ENCODE measurements at places on chromosomes 6 and 20. TPM values are rescaled to one million over a fixed set of nuclear protein-coding genes. Genes with fewer than 3 reads are reported as not detected.

DNA sequence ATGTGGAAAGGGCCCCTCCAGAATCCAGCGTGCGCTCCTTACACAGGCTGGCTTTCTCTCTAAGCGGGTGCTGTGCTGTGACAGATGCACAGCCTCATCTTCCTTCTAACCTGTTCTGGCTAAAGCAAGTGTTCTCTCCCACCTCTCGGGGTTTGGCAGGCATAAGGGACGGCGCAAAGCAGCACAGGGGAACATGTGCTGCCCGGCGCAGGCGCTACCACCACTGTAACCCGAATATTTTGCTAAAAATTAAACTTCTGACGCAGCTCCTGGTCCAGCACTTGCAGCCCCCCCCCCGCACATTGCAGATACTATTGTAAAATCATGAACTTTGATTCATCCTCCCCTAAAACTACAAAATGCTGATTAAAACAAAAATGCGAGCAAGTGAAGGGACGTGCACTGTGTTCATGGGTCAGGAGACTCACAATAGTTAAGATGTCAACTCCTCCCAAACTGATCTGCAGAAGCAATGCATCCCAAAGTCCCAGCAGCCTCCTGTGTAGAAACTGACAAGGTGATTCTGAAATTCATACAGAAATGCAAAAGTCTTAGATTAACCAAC is 43.0 kb downstream of the TAF4 start:
- DNase-seq, result no peak

GRCh38 chr20:59157961-59158541 is 5.6 kb upstream of the ZNF831 start:
- DNase-seq, result no peak

GRCh38 chr6:80638213-80639055 is 532.0 kb downstream of the BCKDHB start:
- DNase-seq, result no peak

DNA sequence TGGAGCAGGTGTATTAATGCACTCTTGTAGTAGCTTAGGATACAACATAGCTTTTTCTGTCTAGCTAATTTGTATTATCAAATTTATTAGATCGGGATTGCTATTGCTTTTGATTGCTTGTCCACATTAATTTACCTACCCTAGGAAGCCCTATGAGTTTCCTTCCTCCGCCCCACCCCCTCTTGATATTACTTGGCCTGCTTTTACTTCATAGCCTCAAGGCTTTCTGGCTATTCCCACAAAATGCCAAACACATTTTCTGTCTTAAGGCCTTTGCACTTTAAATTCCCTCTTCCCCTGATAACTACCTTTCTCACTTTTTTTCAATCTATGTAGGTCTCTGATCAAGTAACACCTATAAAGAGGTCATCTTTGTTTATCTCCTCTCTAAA is 99.1 kb upstream of the PRSS16 start:
- DNase-seq, result no peak

DNA sequence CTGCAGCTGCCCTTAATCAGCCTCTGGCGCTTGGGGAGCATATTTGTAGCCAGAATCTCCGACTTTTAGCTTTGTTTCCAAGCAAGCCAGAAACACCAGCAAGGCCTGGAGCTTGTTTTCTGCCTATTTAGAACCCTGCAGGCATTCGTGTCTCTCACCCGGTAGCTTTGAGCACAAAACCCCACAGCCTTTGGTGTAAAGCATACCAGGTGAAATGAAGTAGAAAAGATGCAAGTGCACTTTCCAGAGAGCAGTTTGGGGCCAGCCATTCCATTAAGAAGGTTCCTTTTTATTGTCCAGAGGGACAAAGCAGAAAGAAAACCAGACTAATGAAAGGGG is 736 bp downstream of the FAM217B start:
- DNase-seq, result no peak

GRCh38 chr6:95175927-95176675 is 401.2 kb upstream of the MANEA start:
- DNase-seq, result no peak

DNA sequence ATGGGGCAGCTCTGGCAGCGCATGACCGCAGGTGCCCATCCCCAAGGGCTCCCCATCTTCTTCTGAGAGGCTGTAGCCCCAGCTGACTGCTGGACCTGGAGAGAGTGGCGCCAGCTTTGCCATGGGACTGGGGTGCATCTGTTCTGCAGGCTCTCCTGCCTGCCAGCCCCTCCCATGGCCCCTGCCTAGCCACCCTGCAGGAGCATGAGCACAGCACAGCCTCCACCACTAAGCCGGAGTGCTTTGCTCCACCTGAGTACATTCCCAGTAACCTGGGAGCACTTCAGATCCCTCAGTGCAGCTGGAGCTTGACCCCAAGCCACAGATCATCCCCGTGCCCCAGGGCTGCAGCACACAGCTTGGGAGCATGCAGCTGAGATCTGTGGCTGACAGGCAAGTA is 16.0 kb downstream of the DEFB125 start:
- DNase-seq, result no peak

DNA sequence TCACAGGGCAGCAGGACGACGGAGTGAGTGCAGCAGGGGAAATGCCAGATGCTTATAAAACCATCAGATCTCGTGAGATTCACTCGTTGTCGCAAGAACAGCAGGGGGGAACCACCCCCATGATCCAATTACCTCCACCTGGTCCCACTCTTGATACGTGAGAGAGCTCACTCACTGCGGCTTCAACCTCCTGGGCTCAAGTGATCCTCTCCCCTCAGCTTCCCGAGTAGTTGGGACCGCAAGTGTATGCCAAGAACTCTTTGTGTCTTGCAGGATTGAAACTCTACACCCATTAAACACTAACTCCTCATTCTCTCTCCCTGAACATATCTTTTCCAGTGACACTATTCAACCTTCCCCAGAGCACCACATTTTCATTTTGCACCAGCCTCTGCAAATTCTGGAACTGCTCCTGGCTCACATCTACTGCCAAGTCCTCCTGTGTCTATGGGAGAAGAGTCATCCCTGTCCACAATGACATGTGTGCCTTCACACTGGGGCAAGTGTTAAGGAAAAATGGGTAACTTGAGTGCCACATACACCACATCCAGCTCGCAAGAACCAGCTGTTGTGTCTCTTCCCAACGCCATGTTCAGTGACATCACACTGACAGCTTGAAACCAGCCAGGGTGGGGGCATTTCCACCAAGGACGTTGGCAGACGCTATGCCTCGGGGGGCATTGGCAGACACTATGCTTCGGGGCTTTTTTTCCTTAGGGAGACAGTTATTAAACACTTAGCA is 14.7 kb upstream of the TAF4 start:
- no peak for DNase-seq

- DNase-seq, result no peak
Observed at GRCh38 chr20:40274912-40275533, 414.0 kb downstream of the MAFB start.

BICRAL gene
- total RNA-seq, result 25.2 TPM

GSTA2 gene
- not detected for total RNA-seq

ZBP1 gene
- total RNA-seq, result 17.8 TPM

CCN5 gene
- total RNA-seq, result not detected
